ENCODE measurements at places on chromosomes 16 and 17.

DNA sequence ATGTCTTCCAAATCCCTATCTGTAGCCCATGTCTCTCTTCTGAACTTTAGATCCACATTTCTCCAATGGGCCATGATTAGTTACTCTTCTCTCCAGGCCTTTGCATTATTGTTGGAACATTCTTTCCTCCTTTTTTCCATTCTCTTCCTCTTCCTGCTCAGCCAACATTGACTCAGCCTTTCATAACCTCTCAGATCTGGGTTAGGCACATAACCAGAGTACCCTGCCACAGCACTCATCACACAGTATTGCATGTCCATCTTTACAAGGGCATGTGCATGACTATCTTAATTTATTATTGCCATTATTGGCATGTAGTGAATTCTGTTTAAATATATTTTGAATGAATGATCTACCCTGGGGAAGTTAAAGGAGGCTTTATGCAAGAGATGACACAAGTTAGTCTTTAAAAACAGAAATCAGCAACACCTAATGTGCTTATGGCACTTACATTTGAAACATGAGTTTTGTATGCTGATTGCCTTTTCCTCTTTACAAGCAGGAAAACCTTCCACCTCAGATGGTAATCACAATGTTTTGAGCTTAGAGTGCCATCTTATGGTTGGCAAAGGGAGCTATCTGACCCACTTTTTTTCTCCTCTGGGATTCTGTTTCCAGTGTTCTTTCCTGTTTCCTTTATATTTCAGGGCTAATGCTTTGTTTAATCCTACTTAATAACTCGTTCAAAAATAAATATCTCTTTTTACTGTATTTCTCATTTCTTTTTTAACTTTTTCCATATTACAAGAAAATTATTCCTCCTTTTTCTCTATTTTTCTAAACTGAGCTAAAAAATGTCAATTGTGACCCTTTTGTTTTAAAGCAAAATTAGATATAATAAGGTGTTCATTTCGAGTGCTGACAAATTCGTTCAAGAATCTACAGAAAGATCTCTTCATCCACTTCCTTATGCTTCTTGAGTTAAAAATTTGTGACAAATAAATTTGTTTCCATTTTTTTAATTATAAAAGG is 151.0 kb upstream of the RBL2 start:
- DNase-seq: peak; percentile 1

GRCh38 chr16:74844041-74844980 is 69.7 kb upstream of the FA2H start:
- no peak for DNase-seq

DNA sequence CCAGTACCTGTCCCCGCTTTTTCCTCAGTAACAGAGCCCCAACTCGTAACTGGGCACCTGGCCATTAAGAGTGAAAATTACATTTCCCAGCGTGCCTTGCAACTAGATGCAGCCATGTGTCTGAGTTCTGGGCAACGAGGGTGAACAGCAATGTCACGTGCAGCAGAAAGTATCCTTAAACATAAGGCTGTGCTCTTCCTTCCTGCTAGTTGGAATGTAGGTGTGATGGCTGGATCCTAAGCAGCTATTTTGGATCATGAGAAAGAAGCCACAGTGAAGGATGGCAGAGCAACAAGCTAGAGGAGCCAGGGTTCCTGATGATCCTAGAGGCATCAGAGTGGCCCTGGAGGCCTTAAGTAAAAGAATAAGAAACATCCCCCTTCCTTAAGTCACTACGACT is 36.0 kb downstream of the ACTG1 start:
- DNase-seq: no peak

- no peak for DNase-seq
Observed at GRCh38 chr17:68800751-68801150, 154.4 kb downstream of the ABCA8 start.

DNA sequence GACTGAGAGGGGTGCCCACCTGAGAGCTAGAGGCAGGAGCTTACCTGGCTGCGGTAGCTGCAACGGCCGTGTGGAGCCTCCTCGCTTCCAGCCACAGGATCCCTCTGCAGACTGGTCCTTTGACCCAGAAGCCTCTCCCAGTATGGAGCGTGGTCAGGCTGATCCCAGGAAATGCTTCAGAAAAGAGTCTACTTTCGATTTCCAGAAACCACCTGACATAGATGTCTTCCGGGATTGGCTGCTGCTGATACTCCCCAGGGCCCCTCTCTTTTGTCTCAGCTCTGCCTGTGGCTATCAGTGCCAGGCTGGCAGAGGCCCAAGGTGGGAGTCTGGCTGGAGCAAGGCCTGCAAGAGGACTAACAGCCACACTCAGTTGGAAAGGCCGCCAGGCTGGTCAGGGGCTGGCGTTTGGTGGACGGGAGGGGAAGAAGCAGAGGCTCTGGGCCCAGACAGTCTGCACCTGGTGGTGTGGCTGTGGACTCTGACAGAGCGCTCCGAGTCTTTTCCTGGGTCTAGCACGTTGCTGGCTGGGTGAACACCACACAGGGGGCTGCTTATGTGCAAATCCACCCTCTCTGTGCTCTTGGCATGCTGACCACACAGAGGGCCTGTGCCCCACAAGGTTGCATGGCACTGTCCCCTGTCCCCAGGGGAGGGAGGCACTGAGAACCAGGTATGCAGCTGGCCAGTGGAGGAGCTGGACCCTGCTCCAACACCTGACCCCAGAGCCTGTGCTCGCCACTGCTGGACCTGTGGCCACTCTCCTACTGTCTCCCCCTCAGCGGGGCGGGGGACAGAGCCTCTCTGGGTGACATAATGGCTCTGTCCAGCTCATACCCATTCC is at the start of gene LGALS3BP:
LGALS3BP (minus strand) TSS at position 144 of the 844 bp plus-strand sequence. CDS start 2,732 bp downstream, outside the sequence.
- DNase-seq: peak; percentile 74

- no peak for DNase-seq
Observed at GRCh38 chr17:43134774-43135453, 9.8 kb upstream of the BRCA1 start.

DNA sequence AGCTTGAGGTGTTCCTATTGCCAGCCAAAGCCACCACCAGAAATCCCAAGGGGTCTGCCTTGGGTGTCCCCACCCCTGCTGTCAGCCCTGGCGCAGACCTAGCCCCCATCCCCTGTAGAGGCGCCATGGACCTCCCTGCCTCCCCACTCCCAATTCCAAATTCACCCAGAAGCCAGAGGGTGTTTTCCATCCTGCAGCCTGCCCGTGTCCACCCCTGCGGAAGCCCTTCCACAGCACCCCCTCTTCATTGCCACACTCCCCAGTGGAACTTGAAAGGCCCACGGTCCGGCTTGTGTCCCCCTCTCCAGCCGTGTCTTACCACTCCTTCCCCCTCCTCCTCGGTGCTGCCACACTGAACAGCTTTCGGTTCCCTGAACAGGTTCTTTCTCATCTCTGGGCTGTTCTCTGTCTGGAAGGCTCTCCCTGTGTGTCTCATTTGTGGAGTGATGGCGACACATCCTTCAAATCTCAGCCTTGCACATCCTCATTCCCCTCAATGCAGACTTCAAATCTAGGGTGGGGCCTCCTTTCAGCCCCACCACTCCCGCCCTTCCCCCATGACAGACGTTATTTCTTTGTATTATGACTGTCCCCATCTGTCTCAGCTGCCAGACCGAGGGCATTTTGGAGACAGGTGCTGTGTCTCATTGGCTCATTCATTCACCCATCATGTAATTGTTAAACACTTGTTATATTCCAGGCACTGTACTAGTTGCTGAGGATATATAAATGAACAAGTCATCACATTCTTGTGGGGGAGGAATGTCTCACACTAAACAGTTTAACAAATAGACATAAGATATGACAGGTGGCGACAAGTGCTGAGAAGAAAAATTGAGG is 36.3 kb downstream of the ADGRG5 start:
- DNase-seq: no peak

GRCh38 chr16:30358990-30359870 is 4.1 kb upstream of the CD2BP2 start:
- no peak for DNase-seq

- DNase-seq: no peak
Observed at GRCh38 chr16:2159175-2159838, 3.7 kb downstream of the TRAF7 start.

GRCh38 chr17:48579760-48580554 is 1.8 kb upstream of the HOXB4 start:
- no peak for DNase-seq

DNA sequence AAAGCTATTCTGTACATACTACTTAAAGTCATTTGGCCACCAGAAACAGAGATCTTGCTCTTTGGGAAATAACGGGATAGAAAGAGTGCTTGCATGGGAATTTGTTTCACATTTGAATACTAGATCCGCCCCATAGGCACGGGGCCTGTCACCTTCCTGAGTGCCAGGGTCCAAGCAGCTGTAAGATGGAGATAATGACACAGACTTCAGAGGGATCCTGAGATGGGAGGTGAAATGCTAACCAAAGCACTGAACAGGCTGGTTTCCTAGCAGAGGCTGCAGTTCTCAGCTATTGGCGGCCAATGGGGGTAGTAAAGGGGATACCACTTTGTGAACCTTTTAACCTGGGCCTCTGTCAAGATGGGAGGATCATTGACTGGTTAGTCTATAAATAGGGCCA is 225.4 kb downstream of the IRF8 start:
- DNase-seq: no peak

GRCh38 chr17:27780828-27781404 is 19.4 kb downstream of the NOS2 start:
- DNase-seq: no peak

GRCh38 chr17:57601143-57601735 is 143.9 kb downstream of the CCDC182 start:
- no peak for DNase-seq

- no peak for DNase-seq
Observed at GRCh38 chr16:12459391-12460063, 344.2 kb downstream of the CPPED1 start.

- no peak for DNase-seq
Observed at GRCh38 chr16:27446721-27447120, 44.7 kb downstream of the IL21R start.

DNA sequence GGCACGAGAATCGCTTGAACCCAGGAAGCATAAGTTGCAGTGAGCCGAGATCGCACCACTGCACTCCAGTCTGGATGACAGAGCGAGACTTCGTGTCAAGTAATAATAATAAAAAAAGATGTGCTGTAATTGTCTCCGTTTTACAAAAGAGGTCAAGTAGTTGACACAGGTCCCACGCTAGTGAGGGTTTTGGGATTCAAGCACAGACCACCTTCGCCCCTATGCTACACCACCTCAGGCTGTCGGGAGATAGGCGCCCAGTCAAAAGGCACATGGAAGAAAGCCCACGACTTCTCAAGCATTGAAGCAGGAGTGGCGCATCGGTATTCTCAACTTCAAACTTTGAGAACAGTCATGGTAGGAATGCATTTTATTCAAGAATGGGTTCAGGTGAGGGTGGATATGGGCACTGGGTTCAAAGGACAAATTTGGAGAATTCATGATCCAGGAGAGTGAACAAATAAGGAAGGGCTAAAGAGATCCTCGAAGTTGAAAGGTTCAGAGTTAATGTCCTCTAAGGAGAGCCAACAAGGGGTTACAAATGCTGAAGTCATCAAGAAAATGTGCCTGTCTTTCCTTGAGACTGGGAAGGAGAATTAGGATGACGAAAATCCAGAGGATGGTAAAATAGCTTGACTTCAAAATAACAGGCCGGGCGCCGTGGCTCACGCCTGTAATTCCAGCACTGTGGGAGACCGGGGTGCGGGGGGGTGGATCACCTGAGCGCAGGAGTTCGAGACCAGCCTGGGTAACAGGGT is 1.4 kb upstream of the AMZ2 start:
- DNase-seq: no peak

GRCh38 chr17:20279631-20280030 is 187.7 kb downstream of the LGALS9B start:
- DNase-seq: no peak

- DNase-seq: no peak
Observed at GRCh38 chr16:66166490-66166889, 200.0 kb upstream of the CDH5 start.

Measured in urinary bladder (tissue), 4 donors.